ENCODE measurements at places on chromosomes 12 and 14.

DNA sequence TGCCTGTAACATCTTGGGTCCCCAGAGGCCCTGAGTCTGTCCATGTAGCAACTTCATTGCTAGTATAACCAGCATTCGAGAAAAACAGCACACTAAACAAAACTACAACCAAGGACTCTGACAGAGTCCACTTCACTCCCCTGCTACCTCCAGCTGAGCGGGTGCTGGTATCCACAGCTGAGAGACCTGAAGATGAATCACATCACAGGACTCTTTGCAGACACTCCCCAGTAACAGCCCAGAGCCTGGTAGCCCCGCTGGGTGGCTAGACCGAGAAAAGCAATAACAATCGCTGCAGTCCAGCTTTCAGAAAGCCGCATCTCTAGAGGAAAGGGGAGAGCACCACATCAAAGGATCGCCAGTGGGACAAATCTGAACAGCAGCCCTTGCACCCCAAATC is 9.0 kb upstream of the IQSEC3 start:
- no peak for DNase-seq

DNA sequence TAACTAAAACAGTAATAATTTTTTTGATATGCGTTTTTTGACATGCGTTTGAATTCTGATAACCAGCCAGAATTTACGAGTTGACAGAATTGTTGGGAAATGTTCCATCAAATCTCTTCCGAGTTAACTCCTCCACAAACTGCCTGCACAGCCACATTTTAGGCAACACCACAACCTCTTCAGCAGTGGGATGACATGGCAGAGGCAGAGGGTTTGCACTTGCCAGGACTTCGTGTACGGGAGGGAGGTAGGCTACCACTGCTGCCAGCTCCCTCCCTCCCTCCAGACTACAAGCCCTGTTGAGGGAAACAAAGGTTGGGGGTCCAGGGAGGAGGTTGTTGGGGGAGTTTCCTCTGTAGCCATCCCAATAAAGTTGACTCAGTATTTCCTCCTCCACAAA is 14.5 kb upstream of the ACTR6 start:
- DNase-seq: no peak

- DNase-seq: no peak
These were observed 5.6 kb downstream of the CDCA4 start for GRCh38 chr14:105015242-105015641.

GRCh38 chr12:44379831-44380230 is 496.3 kb downstream of the NELL2 start:
- no peak for DNase-seq

DNA sequence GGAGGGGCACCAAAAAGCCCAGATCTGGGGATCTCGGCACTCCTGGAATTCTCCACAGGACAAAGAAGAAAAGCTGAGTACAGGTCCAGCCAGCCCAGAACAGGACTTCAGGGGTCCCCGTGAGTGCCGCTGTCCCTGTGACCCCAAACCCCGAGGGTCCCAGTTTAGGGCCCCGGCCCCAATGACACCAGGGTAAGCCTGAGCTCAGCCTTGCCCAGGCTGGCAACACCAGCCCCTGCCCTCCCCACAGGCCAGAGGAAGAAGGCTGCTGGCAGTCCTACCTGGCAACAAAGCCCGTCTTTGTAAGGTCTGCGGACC is 1.8 kb downstream of the CDK2AP1 start:
- DNase-seq: no peak

GRCh38 chr12:57142727-57143126 is 4.7 kb downstream of the LRP1-AS start:
- no peak for DNase-seq

GRCh38 chr14:49880267-49881064 is 12.4 kb upstream of the ARF6 start:
- no peak for DNase-seq

DNA sequence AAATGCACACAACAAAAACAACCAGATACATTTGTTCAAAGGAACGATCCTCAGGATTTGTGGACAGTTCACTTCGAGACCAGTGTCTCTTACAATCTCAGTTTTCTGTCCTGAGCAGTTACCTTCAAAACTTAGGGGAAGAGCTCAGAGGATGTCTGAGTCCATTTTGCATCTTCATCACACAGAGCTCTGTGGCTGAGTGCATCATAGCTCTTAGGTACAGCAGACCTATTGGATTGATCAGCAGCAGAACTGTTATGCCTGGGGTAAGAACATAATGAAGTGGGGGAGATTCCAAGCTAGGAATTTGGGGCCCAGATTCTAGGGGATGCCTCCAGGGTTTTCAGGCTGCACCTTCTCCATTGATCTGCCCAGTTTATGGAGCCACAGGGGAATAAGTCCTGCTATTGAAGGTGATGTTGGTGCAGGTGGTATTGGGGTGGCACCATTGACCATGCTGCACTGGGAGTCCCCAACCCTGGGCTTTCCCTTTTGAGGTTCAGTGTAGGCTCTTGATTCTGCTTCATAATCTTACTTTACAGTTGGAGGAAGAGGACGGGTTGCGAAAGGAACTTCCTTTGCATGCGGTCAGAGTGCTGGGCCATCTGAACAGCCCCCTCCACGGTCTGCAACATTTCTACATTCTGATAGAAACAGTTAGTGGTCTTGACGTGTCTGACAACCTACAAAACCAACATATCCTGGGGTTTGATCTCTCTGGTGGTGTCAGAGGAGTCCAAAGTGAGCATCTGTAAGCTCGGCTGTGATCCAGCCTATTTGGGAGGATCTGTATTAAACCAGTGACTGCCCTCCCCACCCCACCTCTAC is 112.8 kb downstream of the CHST11 start:
- peak; percentile 10 for DNase-seq

DNA sequence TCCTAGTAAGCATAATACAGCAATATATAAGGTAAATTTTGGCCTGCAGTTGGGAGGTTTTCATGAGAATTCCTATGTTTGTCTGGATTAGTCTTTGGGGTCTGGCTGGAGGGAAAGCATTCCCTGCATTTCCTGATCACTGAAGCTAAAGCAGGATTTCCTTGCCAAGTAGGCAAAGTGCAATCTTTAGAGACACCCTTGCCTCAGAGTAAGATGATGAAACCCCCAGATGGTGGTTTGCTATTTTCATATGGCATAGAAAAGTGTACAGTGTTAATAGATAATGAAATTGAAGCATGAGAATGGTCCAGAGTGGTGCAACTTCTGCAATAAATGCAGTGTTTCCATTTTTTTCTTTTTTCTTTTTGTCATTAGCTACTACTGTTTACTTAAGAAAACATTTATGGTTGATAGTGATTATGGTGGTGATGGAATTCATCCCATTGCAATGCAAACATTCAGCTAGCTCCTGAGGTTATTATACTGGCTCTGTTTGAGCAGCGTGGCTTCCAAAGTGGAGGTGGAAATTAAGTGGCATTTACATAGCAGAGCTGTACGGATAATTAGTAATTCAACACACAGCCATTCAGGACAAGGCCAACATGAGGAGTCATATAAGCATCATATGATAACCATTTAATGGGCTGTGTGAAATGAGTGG is 276.3 kb downstream of the DUSP6 start:
- DNase-seq: no peak
